Left ventricle myocardium inferior (tissue), 1 donor: ENCODE measurements at places on chromosomes 4 and X. TPM values are rescaled to one million over a fixed set of nuclear protein-coding genes. Genes with fewer than 3 reads are reported as not detected.

The DUX4 gene
- not detected for total RNA-seq

The GRIA2 gene
- total RNA-seq, result not detected

DNA sequence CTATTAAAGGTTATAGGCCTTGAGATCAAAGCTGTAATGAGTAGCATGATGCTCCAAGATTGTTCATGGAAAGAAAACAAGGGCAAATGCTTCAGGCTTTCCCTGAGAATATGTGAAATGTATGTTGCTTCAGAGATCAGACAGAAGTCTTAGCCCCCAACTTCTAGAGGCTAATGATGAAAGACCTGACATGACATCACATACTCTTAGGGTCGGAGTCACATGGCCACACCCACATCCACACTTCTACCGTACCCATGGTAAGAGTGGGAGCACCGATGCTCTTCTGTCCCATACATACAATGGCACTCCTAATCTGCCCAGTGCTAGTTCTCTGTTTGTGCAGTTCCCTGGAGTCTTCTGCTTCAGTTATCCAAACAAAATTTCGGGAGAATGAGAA, 111.9 kb upstream of the ACSL4 start:
- no peak for DNase-seq
- H3K27ac ChIP-seq, result no peak overlapping the region
- H3K4me3 ChIP-seq, result no peak overlapping the region
- H3K27me3 ChIP-seq, result no peaks in the 10 kb centered on the region
- no peaks in the 10 kb centered on the region for H3K36me3 ChIP-seq

DNA sequence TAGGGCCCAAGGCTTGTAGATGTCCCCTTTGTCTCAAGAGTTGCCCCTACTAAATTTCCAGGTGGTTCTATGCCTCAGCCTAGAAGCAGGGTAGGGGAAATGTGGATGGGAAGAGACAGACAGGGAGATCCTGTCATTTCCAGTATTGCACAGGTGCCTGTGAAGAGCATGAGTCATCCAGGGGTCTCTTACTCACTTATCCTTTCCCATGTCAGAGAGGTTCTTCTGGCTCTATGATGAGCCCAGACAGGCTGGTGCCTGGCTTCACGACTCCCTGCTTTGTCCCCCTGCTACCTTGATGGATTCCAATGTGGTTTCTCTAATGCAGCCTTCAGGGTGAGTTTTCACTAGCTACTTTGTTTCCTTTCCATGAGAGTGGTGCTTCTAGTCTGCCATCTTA, 35.2 kb upstream of the DDX60 start:
- no peak for DNase-seq
- no peak overlapping the region for H3K4me3 ChIP-seq
- H3K36me3 ChIP-seq, result peaks cover 25% of the 10 kb centered on the region

The C4orf50 gene
- not detected for total RNA-seq

DNA sequence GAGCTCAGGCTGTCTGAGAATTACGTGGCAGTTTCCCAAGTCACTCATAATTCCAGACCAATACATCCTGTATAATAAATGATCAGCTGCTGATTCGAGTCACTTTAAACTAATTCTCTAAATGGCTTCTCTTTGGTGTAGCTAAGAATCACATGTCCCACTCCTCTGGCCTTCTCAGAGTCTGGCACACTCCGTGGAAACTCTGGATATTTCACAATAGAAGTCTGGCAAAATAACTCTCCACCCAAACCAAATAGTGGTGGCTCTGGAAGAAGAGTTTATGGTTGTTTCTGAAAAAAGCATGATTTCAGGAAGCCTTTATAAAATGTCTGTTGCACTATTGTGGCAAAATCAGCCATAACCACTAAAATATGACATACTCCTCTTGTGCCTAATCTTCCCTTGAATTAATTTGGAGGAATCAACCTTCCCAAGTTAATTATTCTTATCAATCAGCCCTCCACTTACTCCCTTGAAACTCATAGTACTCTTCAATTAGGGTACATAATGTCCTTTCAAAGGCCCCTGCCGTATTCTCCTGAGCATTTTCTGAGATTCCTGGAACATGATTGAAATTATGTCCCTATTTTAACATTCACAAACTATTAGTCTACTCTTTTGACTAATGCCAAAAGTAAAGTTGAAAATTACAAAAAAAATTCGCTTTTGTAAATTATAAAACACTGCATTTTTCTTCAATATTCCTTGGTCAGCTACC, 991.6 kb downstream of the FAT4 start:
- no peaks in the 10 kb centered on the region for H3K4me1 ChIP-seq
- no peak overlapping the region for H3K4me3 ChIP-seq
- no peaks in the 10 kb centered on the region for H3K36me3 ChIP-seq

DNA sequence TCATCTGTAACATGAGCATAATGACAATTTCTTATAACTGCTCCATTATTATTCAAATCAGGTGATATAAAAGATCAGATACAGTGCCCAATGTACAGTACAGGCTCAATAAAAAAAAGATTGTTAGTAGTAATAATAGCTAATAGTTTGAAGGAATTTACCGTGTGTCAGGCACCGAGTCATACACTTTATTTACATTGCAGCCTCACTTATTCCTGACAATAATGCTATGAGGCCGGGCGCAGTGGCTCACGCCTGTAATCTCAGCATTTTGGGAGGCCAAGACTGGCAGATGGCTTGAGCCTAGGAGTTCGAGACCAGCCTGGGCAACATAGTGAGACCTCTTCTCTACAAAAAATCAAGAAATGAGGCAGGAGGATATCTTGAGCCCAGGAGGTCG, 10.1 kb upstream of the MAP7D3 start:
- H3K27ac ChIP-seq, result no peak overlapping the region
- no peaks in the 10 kb centered on the region for H3K36me3 ChIP-seq
- no peak overlapping the region for H3K4me3 ChIP-seq
- no peak for DNase-seq
- H3K4me1 ChIP-seq, result peaks cover 20% of the 10 kb centered on the region
